ENCODE measurements at places on chromosomes 2 and 18. TPM values are rescaled to one million over a fixed set of nuclear protein-coding genes. Genes with fewer than 3 reads are reported as not detected.

DNA sequence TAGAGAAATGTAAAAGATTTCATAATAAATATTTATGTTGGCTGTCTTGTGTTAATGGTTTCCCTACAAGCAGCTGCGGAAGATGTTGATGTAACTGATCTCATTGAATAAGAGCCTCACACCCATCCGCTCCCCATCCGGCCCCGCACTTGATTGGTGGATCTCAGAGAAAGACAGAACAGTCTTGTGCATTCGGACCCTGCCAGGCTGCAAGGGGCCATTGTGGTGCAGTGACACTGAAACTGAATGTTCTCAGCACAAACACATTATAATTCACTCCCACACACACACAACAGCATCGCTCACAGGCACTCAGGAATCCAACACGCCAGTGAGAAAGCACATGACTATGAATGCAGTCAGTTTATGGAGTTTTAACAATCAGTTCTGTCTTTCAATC, 47.8 kb downstream of the PRELID3A start:
- DNase-seq, result no peak

DNA sequence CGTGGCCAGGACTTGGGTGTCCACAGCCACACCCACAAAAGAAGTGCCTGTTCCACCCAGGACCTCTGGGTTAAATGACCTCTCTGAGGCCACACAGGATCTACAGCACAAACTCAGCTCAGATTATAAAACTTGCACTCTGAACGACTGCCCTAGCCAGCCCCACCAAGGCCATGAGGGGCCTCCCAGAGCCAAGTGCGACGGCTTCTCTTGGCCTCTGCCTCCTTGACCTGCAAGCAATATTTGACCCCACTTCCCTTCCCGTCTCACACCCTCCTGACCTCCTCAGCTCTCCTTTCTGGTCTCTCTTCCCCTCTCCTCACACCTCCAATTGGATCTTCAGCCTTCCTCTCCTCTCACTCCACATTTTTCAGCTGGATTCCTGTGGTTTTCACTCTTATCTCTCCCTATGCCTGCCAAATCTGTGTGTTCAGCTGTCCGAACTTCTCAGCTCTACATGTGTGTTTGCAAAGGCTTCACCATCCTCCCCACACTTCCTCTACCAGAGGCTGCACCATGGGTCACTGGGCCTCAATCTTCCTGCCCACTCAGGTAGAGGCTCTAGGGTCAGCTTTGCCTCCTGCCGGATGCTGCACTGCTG, 25.3 kb upstream of the STEAP3 start:
- peak; percentile 76 for DNase-seq

DNA sequence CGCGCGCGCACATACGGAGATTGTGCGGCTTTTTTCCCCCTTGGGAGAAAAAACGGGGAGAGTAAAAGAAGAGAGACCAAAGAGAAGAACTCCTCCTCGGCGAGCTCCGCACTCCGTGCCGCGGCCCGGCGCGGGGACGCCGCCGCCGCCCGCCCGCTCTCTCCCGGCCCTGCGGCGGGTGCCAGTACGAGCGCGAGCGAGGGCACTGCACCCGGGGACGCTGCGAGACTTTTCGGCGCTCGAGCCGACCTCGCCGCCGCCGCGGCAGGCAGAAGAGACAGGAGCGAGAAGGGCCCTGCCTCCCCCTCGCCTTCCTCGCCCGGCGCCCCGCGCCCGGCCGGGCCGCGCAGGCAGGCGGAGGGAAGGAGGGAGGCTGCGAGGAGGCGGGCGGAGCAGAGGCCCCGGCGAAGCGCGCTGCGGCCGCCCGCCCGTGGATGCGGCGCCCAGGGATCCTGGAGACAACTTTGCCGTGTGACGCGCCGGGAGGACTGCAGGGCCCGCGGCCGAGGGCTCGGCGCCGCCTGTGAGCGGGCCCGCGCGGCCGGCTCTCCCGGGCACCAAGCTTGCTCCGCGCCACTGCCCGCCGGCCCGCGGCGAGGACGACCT, 857 bp upstream of the INHBB start:
- DNase-seq, result peak; percentile 12

DNA sequence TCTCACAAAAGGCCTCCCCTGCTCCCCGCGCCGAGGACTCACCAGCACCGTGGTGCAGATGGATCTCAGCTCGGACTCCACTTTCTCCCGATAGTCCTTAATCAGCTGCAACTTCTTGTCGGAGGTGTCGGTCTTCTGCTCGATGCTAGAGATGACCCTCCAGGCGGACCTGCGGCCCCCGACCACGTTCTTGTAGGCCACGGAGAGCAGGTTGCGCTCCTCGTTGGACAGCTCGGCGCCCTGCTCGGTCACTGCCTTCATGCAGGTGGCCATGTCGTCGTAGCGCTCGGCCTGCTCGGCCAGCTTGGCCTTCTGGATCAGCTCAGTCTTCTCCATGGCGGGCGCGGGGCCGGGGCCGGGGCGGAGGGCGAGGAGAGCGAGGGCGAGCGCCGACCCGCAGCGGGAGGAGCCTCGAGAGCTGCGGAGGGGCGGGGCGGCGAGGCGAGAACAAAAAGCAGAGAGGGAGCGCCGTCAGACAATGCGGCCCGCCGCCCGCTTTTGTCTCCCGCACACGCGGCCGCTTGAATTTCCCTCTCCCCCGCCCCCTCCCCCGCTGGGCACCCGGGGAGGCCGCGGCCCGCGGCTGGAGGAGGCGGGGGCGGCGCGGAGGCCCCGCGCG, 571 bp downstream of the YWHAQ start:
- peak; percentile 83 for DNase-seq

GRCh38 chr2:171923206-171923605, 945 bp downstream of the HAT1 start:
- peak; percentile 56 for DNase-seq

- peak; percentile 67 for DNase-seq
These were observed 18.5 kb downstream of the TRAK2 start for GRCh38 chr2:201432621-201433393.

- no peak for DNase-seq
These were observed 1583.7 kb upstream of the CELF4 start for GRCh38 chr18:39149211-39149806.

- no peak for DNase-seq
These were observed 20.0 kb upstream of the NEMP2 start for GRCh38 chr2:190554357-190555006.

- peak; percentile 39 for DNase-seq
These were observed 187.4 kb upstream of the NCKAP5 start for GRCh38 chr2:133755480-133756300.

Gene RTP5
- not detected for total RNA-seq

Gene CRYGC
- not detected for total RNA-seq

Gene DHRS9
- total RNA-seq, result not detected

Gene CHST10
- total RNA-seq, result 16.4 TPM

Gene TUBB8B
- total RNA-seq, result not detected

Gene UGT1A3
- not detected for total RNA-seq

Gene B3GNT7
- total RNA-seq, result 0.60 TPM

Measured in RPMI7951 (cell line).